GM19239 (cell line): ENCODE measurements at places on chromosomes 2 and 18.

DNA sequence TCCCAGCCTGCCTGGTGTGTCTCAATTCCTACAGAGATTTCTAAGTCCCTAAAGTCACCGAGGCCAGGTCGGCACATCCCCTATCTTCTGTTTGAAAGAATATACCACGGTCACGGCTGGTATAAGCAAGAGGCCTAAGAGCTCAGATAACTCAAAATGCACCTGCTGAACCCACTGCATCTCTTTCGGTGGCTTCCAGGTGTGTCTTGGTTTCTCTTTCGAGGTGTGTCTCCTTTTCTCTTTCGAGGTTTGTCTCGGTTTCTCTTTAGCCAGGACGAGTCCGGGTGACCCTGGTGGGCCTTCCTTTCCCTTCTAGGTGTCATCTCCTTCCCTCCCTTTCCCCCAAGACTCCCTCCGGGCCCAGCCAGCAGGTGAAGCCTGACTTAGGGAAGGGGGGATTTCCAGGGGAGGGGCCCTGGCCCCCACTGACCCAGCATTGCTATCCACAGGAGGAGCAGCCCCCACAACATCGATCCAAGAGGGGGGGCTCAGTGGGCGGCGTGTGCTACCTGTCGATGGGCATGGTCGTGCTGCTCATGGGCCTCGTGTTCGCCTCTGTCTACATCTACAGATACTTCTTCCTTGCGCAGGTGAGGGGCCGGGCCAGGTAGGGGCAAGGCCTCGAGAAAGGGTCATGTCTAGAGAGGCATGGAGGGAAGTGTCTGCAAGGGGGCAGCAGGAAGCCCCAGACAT is 8.4 kb downstream of the ITM2C start:
- peak; percentile 82 for DNase-seq

DNA sequence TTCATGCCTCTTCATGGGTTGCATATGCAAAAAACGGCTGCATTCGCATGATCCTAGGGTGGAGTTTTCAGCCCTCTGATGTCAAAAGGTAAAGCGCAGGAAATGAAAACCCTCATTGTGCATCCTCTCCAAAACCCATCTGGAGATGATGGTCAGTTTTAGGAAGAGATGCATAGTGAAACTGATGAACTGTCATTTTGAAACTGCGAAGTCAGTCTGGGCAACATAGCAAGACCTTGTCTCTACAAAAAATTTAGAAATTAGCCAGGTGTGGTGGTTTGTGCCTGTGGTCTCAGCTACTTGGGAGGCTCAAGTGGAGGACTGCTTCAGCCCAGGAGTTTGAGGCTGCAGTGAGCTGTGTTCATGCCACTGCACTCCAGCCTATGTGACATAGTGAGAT is 2.5 kb upstream of the TTLL4 start:
- peak; percentile 32 for DNase-seq

GRCh38 chr2:112985090-112985489 is 7.3 kb downstream of the IL36G start:
- DNase-seq, result no peak

- no peak for DNase-seq
Observed at GRCh38 chr2:162732946-162733698, 105.4 kb downstream of the KCNH7 start.

DNA sequence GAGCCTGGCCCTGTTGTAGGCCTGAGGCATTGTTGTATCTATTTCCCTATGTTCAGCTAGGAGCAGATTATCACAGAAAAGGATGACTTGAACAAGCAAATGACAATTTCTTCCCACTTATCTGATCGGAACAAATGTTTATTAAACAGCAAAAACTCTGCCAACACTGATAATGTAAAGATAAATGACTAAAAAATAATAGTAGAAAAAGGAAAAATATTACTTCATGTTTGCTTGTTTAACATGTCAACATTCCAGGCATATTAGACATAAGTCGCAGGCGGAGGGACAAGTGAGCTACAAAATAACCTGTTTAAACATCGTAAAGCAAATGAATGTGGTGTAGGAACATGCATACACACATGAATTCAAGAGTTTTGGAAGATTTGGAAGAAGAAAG is 257.9 kb downstream of the TMX3 start:
- no peak for DNase-seq

DNA sequence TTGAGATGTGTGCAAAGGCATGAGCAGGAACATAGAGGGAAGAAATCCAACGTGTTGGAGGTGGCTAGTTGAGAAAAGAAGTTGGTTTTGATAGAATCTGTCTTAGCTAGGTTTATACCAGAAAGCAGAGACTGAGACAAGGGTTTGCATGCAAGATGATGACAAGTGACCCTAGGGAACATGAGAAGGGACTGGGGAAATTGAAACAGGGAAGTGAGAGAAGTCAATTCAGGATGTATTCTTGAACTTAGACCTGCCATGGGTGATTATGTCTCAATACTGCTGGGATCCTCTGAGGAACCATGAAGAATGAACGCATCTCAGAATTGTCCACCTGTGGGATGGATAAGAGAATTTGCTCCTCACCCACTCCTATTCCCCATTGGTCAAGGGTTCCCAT is 20.5 kb downstream of the IL36A start:
- no peak for DNase-seq

DNA sequence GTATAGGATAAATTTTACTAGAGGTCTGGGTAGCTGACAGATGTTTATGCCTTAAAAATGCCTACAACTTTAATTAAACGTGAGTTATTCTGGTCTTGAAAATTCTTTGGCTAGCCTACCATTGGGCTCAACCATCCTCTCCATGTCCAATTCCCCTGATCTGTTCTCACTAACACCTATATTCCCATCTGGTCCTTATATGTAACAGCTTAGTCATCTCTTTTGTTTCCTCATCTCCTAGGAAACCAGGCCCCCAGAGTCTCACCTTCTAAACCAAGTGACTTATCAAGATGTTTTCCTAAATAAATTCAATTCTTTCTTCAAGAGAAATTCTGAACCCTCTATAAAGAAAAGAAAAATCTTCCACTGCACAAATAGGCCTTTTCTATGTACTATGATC is 148.5 kb downstream of the TTC32 start:
- DNase-seq, result no peak

GRCh38 chr18:59272891-59273758 is at the start of gene RAX:
RAX (minus strand) TSS chr18:59273454; CDS start chr18:59273206, 248 bp downstream.
- no peak for DNase-seq

DNA sequence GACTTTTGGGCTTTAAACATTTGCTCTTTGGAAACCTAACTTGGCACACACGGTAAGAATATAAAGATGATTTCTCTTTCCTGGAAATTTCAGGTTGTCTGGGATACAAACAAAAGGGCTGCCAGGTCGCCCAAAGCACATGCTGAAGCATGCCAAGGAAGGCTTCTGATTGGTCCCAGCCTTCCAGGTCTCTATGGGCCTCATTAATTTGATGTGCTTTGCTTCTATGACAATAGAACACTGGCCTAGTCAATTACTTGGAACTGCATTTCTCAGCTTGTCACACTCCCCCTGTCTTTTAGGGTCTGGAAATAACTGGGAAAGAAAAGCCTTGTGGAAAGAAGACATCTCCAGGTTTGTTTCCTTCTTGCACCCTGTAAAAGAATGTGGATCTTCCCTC is 228.9 kb downstream of the ADCYAP1 start:
- DNase-seq, result no peak

GRCh38 chr2:48235076-48235475 is 294.9 kb upstream of the STON1 start:
- no peak for DNase-seq

GRCh38 chr2:233980955-233981561 is 63.9 kb downstream of the TRPM8 start:
- no peak for DNase-seq

DNA sequence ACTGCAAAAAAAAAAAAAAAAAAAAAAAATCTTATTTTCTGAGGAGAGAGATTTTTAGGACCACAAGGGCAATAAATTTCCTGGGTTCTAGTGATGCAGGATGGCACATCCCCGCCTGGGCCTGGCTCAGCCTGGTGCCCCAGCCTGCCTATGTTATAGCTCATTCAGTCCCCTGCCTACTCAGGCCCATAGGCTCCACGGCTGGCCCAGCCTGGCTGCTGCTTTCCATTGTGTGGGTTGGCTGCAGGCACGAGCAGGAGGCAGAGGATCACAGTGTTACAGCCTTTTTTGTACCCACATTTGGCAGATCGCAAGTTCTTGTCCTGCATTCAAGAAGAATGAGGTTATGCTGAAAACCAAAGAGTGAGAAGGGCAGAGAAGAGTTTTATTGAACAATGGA is 2.8 kb upstream of the SULT6B1 start:
- DNase-seq, result no peak

GRCh38 chr2:165237056-165237455 is 2.2 kb upstream of the SCN2A start:
- no peak for DNase-seq

- no peak for DNase-seq
Observed at GRCh38 chr18:24372279-24372872, 25.2 kb downstream of the OSBPL1A start.
